ENCODE measurements at places on chromosomes 3 and 15.
A peak's percentile ranks its signal among the peaks of the same experiment; 100 is the strongest.

GRCh38 chr3:20846066-20846465 lies 660.1 kb upstream of the SGO1 start:
- DNase-seq = no peak

DNA sequence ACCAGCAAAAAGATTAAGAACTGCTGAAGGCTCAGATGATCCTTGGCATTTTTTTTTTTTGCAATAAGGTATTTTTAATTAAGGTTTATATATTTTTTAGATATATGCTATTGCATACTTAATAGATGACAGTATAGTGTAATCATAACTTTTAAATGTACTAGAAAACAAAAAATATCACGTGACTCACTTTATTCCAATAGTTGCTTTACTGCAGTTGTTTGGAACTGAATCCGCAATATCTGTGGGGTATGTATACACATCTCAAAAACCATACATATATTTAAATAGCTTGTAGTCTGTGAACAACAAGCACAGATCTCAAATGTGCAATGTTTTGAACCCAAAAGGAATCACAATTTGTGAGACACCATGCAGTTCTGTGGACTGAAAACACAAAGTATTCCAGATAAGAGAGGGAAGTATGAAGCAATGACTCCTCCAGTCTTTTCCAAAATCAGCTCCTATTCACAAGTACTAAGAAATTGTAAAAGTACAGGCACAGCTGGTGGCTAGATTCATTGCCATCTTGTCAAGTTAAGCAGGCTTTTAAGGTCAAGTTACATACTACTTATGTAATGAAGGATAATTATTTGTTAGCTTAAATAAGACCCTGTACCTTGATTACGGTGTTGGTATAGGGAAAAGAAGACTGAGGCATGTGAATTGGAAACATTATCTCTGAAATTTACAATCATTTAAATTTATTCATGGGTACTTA lies 331.1 kb downstream of the TBC1D5 start:
- no peak for DNase-seq

- DNase-seq = peak; percentile 66
These were observed 37.4 kb downstream of the WWTR1 start for GRCh38 chr3:149620291-149621020.

DNA sequence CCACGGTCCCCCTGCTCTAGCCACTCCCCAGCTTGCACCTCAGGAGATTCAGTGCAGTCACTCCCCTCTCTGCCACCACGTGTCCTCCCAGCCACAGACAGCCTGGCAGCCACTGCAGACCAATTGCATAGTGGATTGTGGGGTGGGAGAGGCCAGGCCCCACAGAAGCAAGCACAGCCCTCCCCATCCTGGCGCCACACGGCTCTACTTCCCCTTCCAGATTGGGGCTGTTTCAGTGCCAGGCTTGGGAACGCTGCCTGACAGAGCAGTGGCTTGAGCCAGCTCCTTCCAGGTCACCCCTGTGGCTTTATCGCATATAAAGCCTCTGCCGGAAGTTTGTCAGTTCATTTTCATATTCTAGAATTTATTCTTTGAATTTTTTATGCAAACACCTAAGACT lies 90.7 kb downstream of the TMEM266 start:
- DNase-seq = no peak

DNA sequence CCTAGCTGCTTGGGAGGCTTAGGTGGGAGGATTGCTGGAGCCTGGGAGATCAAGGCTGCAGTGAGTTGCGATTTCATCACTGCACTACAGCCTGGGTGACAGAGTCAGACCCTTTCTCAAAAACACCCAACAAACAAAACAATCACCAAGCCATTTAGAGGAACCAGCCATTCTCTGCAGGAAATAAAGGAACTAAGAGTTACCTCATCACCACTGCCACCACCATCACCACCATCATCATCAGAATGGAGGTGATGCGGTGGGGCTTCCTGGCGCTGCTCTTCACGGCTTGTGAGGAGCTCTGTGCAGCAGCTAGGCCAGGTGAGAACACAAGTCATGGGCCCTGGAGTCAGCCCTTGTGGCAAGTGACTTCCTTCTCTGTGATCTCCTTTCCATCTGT lies 37.7 kb upstream of the KLHL25 start:
- no peak for DNase-seq

- no peak for DNase-seq
These were observed 891.9 kb downstream of the ROBO1 start for GRCh38 chr3:78875851-78876250.

DNA sequence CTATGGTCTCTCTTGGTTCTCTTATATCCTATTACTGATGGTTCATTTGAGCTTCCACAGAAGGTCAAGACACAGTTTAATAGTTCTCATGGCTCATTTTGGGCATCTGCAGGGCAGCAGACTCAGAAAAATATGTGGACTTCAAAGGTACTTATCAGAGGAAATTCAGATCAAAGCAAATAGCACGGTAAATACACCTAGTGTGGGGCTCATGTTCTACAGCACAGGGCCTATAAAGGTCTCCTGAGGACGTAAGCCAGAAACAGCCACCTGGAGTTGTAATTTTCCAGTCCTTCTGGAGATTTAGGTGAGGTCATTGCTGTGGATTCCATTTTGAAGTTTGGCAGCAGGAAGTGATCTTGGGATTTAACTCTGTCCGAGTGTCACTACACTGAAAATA lies 134.5 kb upstream of the SGO1 start:
- DNase-seq = no peak

GRCh38 chr3:58693940-58694850 lies 27.6 kb upstream of the FAM3D start:
- DNase-seq = no peak

DNA sequence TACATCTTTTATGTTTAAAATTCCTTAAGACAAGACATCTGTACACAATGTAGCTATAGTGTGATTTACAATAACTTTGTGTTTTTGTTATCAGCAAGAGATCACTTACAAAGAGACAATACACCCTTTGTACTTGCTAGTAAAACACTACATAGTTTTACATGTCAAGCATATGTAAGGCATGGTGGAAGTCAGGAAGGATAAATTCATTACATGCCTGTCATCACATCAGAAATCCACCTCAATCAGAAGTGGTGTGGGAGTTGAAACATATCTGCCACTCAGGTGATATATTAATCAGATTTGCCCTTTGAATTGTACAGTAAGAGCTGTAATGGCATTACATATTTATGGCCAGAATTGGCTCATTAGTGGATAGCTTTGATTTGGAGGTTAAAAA lies 95.5 kb downstream of the MBNL1 start:
- no peak for DNase-seq

- no peak for DNase-seq
These were observed 63.1 kb downstream of the LPP start for GRCh38 chr3:188217011-188217463.

- no peak for DNase-seq
These were observed 1.8 kb upstream of the RASGRF1 start for GRCh38 chr15:79092382-79092781.

DNA sequence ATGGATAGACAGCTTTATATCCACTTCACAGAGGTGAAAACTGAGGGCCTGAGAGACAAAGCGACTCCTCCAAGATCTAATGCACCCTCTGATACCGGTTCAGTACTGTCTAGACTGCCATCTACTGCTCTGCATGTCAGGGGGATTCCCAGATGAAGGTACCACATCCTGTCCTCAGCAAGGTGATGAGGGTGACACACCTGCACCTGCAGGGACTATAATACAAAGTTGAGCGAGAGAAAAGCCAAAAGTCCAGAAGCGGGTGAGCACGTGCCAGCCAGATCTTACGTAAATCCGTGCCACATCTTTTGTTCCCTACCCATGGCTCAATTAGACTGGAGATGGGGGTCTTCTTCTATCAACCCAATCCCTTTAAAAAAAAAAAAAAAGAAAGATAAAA lies 32.4 kb upstream of the HES1 start:
- no peak for DNase-seq

- DNase-seq = no peak
These were observed 307.1 kb downstream of the TLE3 start for GRCh38 chr15:69790632-69791031.

DNA sequence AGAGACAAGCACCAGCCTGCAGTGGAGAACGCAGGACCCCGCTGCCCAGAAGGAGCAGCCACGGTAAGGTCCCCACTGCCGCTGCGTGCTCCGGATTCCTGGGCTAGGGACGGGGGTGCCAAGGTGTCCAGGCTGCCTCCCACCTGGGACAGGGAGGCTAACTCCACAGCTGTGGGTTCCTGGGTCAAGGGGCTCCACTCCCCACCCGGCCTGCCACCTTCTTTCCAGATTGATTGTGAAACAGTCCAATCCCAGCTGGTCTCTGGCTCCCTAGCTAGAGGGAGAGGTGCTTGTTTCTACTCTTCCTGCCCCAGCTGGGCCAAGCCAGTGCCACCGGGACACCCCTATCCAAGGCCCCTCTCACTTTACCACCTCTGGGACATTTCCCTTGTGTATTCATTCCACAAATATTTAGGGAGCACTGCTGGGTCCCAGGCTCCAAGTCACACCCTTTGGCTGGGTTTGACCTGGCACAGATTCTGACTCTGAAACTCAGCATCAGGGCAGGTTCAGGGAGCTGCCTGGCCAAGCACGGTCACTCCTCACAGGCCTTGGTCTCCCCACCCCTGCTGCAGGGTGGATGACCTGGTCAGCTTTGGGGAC lies 1.9 kb downstream of the PAK6 start:
- DNase-seq = no peak

- no peak for DNase-seq
These were observed 85.0 kb downstream of the TCF12 start for GRCh38 chr15:57003418-57003817.

DNA sequence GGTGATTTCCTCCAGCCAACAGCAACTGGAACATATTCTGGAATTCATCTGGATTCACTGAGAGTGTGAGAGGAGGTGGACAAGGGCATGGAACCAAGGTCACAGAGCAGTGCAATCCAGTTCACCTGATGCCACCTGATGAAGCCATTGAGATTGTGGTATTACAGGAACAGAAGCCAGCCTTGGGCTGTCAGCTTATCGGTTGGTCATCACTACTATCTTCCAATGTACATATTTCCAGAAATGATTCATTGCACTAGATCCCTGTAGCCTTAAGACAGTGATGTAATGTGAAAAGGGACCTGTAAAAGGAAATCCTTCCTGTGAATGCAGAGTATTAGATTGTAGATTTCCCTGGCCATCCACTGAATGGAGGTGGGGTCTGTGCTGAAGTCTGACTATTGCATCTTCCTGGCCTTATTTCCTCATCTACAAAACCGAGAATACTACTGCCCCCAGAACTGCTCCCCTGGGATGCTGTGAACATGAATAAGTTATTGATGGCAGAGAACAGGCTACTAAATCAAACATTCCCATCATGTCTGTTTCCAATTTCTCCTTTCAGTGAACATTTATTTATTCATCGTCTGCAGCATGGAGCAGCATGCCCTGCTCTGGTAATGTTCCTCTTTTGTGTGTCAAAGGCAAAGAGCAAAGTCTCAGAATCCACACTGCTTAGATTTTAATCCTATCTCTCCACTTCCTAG lies 47.4 kb upstream of the TPM1 start:
- peak; percentile 92 for DNase-seq

DNA sequence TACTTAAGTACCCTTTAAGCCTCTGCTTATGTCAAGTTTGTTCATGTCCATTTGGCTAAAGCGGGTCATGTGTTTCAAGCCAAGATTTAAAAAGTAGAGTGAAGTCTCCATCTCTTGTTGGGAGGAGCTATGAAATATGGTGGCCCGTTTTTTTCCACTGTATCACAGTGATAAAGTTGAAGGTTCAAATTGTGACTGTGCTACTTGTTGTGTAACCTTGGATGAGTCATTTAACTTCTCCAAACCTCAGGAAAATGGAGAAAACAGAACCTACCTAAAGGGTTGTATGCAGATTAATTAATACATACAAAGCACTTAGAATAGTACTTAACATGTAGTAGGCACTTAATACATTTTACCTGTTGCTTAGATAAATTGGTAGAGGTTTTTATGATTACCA lies 43.4 kb downstream of the SNAPC5 start:
- no peak for DNase-seq

DNA sequence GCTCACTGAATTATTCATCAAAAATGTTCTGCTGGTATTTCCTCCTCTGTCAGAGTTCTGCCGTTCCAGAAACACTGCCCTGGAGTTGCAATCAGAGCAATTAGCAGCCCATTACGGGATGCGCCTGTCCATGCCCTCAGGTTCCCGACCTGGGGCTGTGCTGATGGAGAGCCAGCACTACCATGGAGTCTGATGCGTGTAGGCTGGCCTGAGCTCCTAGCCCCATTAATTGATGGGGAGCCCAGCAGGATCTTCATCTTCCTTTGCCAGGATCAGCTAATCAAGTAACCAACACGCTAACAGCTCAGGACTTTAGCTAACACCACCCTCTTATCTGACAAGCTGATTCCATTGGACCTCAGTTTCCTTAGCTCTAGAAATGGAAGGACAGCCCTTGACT lies 164.2 kb downstream of the ABHD5 start:
- no peak for DNase-seq
